Stimulated activated naive CD8-positive, alpha-beta T cell treated with anti-CD3 and anti-CD28 coated beads, Interleukin-15, amount 100 ng/mL, for 72 hours (primary cell): ENCODE measurements at places on chromosomes 16 and 17.

DNA sequence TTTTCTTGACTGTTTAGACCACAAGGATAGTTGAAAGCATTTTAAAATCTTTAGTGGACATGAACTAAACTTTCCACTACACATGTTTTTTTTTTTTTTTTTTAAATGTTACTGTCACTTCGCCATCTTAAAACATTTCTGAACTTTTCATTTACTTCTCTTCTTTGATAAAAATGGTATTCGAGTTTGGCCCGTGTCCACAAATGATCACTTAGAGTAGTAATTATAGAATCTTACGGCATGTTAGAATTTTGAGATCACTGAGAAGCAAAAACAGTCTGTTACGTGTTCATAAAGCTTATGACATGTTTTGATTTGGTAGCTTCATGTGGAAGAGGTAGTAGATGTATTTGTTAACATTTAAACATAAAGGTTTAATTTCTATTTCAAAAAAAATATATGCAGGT is 1.1 kb downstream of the NSRP1 start:
- DNase-seq, result no peak

DNA sequence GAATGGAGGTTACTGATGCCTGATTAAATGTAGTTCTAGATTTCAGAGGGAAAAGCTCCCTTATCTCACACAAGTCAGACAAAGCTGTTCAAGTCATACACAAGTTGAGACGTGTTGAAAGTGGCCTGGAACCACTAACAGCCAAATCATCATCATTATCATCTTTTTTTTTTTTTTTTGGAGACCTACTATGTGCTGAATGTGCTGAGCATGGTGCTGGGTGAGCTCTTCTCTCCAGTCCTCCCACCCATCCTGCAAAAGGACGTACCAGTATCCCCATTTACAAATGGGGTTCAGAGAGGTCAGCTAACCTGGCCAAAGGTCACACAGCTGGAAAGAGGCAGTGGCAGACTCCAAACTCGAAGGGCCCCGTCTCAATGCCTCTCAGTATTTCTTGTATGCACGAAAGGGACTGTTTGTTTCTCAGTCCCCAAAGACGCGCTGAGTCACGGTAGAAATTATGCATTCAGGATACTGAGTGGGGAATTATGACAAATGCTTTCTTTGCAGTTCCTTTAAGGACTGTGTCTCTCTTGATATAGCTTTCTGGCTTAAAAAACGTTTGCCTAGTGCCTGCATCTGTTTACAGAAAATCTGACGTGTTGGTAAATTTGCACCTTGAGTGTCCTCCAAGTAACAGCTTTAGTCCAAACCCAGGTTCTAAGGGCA is 235.5 kb downstream of the XYLT1 start:
- DNase-seq, result no peak

DNA sequence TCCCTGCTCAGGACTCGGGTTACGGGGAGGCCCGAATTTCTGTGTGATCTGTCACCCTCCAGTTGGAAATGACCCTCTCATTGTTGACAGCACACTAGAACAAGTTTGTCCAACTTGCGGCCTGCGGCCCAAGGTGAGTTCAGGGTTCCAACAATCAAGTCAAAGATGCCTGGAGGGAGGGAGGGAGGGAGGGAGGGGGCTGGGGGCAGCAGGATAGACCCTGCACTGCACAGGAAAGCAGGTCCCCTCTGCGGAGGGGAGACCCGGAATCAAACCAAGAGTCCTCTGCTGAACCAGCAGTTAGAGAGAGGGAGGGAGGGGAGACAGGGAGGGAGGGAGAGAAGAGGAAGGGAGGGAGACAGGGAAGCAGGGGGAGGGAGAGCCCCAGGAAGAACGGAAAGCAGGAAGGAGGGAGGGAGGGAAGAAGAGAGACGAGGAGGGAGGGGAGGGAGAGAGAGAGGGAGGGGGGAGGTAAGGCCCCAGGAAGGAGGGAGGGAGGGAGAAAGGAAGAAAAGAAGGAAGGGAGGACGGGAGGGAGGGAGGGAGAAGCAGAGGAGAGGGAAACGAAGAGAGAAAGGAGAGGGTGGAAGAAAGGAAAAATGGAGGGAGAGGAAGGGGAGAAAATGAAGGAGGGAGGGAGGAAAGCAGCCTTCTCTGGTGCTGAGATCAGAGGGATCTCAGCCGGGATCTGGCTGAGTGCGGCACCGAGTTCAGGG is 96.7 kb upstream of the CDH5 start:
- DNase-seq, result no peak

GRCh38 chr16:64434526-64435069 is 687.3 kb downstream of the CDH11 start:
- DNase-seq, result no peak

DNA sequence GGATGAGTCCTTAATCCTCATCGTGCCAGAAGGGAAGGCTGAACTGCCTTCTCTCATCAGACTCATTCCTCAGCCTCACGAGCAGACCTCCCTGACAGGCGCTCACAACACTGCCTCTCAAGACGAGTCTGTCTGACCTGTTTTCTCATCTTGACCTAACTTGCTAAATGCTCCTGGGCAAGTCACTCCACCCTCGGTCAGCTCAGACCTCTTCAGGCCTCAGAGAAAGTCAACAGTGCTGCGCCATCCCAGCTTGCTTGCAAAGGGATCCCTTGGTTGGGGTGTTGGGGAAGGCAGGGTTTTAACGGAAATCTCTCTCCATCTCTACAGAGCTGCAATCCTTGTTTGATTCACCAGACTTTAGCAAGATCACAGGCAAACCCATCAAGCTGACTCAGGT is 15.0 kb downstream of the SERPINF1 start:
- no peak for DNase-seq

GRCh38 chr17:42706732-42707131 is 24.4 kb downstream of the CNTNAP1 start:
- peak; percentile 76 for DNase-seq

DNA sequence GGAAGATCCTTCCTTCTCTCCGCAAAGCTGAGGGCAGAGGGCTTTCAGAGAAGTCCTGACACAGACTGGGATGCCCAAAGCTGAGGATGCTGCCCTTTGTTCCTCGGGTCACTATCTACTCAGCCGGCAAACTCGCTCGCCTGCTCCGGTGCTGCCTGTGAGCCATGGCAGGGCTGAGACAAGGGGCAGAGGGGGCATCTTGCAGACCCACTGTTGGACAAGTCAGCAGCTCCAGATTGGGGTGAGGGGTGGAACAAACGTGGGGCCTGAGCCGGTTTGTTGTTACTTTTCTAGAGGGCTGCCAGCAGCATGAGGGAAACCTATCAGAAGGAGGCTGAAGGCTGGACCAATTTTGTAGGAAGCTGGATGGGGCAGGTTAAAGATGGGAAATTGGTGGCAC is 47.1 kb upstream of the PIK3R6 start:
- no peak for DNase-seq

DNA sequence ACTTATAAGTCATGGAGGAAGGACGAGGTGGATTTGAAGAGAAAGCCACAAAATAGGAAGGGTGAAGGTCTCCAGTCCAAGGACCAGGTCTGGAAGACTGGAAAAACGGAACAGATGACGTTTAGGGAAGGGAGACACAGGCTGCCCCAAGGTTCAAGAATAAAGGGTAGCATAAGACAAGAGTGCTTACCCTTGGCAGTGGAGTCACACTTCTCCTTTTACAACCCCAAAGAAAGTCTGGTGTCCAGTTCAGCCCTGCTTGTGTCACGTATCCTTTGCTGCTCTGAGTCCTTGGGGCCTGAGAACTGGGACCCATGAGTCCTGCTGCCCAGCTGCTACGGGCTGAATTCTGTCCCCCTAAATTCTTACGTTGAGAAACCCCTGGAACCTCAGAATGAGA is 13.0 kb upstream of the GGA2 start:
- DNase-seq, result no peak

- no peak for DNase-seq
Measured at GRCh38 chr17:77502626-77503292, 362.0 kb downstream of the SEC14L1 start.

DNA sequence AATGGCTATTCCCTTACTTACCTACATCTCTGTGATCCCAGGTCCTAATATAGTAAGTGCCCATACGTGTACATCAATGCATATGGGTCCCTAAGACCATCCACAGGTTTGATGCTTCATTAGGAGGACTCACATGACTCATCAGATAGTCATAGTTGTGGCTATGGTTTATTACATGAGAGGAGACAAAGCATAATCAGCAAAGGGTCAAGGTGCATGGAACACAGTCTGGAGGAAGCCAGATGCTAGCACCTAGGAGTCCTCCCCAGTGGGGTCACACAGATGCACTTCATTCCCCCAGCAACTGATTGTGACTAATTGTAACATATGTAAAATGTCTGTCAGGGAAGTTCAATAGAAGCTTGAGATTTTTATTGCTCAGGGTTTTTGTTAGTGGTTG is 42.8 kb downstream of the PHKB start:
- DNase-seq, result no peak

GRCh38 chr17:80861892-80862291 is 129.7 kb upstream of the CHMP6 start:
- DNase-seq, result peak; percentile 49
